Spinal cord (tissue), 10 donors: ENCODE measurements at places on chromosomes 12 and 14. TPM values are rescaled to one million over a fixed set of nuclear protein-coding genes. Genes with fewer than 3 reads are reported as not detected.

GRCh38 chr12:80939231-80939950 lies 1.7 kb upstream of the LIN7A start:
- DNase-seq, result no peak

DNA sequence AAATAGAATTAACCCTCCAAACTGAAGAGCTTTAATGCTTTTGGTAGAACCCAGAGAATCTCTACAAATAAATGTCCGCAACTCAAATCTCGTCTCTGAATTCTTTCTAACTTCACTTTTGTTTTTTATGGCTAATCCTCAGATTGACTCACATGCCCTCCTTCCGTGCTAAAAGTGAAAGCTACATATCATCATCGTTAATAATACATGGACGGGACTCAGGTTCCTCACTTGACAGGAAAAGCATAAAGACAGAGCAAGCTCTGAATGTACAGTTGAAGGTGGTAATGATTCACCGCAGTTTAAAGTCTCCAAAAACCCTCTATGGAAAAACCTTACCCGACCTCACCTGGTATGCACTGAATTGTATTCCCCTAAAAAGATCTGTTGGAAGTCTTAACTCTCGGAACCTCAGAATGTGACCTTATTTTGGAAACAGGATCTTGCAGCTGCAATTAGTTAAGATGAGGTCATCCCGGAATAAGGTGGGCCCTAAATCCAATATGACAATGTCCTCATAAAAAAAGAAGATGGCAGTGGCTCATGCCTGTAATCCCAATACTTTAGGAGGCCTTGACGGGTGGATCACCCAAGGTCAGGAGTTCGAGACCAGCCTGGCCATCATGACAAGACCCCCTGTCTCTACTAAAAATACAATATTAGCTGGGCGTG lies 147.4 kb upstream of the FOXN3 start:
- no peak for DNase-seq

GRCh38 chr14:59362513-59362912 lies 102.7 kb downstream of the GPR135 start:
- DNase-seq, result no peak

- no peak for DNase-seq
These were observed 101.1 kb downstream of the DAD1 start for GRCh38 chr14:22487941-22488340.

DNA sequence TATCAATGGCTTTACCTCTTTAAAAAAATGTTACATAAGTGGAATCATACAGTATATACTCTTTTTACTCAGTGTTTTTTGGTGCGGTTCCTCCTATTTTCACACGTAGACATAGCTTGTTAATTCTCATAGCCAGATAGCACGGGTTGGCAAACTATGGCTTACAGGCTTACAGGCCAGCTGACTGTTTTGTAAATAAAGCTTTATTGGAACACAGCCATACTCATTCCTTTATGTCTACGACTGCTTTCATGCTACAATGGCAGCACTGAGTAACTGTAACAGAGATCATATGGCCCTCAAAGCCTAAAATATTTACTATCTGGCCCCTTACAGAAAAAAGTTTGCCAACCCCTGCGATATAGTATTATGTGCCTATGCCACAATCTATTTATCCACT lies 5.8 kb upstream of the DAAM1 start:
- DNase-seq, result no peak

DNA sequence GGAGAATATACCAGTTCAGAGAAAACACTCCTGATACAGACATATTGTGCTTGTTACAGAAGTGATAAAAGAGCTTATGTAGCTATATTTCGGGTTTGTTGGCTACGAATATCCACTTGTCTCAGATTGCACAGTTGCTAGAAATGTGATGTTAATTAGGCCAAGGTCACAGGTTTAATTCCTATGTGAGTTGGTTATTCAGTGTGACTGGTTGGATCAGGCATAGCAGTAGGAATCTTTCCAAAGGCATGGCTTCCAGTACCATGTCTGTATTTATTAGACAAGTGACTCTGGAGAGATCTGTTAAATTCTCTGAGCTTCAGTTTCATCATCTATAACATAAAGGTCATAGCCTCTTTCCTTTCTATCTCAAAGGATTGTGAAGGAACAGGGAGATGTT lies 152.7 kb upstream of the KITLG start:
- DNase-seq, result no peak

DNA sequence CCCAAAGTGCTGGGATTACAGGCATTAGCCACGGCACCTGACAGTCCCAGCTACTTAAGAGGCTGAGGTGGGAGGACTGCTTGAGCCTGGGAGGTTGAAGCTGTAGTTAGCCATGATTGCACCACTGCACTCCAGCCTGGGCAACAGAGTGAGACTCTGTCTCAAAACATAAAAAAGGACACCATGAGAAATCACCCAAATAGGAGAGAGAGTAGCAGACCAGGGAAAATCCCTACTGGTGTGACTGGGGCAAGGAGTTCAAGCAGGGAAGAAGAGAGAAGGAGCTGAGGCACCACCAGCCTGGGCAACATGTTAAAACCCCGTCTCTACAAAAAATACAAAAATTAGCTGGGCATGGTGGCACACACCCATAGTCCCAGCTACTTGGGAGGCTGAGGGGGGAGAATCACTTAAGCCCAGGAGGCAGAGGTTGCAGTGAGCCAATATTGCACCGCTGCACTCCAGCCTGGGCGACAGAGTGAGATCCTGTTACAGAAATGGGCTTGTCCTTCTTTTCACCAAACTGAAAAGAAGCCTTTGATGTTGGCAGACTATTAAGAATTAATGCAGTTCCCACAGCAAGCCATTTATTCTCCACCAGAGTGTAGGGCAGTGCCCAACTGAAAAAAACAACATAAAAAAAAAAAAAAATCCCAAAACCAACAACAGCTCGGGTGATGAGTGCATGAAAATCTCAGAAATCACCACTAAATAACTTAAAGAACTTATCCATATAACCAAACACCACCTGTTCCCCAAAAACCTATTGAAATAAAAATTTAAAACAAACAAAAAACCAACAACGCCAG lies 4.5 kb upstream of the SRSF9 start:
- no peak for DNase-seq

- no peak for DNase-seq
These were observed 13.3 kb upstream of the TBX3 start for GRCh38 chr12:114697243-114697716.

GRCh38 chr12:32176606-32177005 lies 70.0 kb downstream of the BICD1 start:
- no peak for DNase-seq

- DNase-seq, result no peak
These were observed 25.3 kb downstream of the VASH1 start for GRCh38 chr14:76786601-76787000.

DNA sequence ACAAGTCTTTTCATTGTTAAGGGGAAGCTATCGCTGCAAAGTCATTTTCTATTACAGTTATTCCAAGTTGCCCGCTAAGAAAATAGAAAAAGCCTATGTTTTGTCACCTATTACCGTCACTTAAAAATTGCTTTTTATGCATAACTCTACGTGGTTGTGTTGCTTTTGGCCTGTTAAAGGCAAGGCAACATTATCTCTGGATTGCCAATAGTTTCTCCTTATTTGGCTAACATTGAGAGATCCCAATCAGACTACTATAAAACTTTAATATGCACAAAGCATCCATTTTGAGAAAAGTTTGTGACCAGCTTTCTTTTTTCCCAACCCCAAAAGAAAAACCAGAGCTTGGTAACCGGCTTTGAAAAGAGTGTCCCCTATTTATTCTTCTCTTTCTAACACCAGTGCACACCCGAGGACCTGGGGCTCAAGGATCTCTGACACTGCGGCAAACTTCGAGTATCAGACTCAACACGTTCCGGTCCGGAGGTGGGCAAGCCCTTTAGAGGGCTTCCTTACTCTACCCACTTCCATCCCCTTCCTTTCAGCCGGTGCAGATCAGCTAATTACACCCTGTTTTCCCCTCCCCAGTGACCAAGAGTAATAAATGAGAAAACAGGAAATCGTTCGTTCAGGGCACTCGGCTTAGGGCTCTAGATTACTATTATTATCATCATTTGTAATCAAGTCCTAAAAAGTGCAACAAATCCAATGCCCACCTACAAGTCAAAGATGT lies 1.2 kb downstream of the PPP1R12A start:
- peak; percentile 38 for DNase-seq

DNA sequence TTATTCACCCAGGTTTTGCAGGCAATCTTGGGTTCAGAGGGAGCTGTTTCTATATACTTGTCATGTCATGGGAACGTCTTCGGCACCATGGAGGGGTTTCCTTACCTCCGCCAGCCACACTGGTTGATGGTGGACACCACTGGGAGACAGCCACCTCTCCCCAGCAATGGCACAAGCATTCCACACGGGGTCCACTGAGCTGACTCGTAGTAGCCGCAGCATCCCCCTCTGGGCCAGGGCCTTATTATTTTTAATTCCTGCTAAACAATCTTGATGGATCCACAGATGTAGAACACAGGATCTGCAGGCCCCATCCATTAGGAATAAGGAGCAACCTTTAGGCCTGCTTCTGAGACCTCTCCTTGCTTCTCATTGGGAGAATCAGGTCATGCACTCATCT lies 132.9 kb downstream of the DICER1 start:
- DNase-seq, result no peak

GRCh38 chr14:54192610-54193009 lies 204.2 kb upstream of the CDKN3 start:
- no peak for DNase-seq

GRCh38 chr14:86525673-86526072 lies 995.7 kb downstream of the FLRT2 start:
- no peak for DNase-seq

DNA sequence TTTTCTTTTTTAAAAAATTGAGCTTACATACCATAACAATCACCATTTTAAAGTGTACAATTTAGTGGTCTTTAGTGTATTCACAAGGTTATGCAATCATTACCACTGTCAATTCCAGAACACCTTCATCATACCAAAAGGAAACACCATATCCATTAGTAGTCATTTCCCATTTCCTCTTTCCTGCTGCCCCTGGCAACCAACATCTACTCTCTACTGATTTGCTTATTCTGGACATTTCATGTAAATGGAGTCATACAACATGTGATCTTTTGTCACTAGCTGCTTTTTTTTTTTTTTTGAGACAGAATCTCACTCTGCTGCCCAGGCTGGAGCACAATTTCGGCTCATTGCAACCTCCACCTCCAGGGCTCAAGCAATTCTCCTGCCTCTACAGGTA lies 66.8 kb upstream of the CFL2 start:
- no peak for DNase-seq

- peak; percentile 92 for DNase-seq
These were observed 107.5 kb upstream of the ATF7IP start for GRCh38 chr12:14257734-14258574.

DNA sequence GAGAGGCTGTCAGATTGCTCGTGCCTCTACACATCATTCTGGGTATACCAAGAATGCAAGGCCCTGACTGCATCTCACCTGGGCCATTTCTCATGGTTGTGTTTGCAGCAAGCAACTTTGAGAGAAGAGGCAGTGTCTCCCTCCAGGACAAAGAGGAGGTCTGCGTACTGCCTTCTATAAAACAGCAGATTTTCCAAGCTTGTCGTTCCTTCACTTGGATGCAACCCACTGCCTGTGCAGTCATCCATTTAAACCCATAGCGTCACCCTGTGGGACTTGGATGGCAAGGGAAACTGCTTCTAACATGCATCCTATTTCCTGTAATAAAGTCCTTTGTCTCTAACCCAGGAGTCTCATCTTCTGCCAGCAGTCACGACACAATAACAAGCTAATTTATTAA lies 1.3 kb downstream of the POMT2 start:
- DNase-seq, result no peak

GRCh38 chr12:25970916-25971653 lies 12.6 kb downstream of the RASSF8 start:
- no peak for DNase-seq

DNA sequence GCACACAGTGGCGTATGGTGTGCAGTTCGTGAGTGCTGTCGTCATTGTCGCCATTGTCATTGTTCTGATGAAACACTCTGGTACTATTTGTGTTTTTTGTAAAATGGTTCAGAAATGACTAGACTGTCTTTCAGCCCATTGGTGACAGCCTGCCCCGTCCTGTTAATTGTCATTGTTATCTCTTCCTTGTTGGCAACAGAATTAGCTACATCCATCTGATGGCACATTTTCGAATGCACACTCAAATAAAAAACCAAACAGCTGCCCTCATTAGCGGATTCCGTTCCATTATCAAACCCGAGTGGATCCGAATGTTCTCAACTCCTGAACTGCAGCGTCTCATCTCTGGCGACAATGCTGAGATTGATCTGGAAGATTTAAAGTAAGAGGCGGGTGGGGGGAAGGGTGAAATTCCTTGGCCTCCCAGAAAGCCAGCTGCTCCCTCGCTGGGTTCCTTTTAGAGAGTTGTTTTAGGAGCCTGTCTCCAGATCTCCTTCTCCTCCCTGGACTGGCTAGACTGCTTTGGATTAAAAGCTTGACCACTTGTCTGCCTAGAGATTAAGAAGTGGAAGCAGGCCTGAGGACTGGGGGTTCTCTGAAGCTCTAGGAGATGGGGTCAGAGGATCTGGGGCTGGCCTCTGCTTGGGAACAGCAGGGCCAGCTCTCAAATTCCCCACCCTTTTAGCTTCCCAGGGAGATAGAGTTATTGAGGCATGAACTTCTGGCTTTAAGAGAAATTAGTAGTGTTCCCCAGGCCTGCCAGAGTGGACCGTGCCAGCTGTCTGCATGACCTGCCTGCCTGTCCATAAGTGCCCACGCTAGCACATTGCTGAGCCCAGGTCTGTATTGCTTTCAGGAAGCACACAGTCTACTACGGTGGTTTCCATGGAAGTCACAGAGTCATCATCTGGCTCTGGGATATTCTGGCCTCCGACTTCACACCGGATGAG lies 43.3 kb downstream of the MMAB start:
- peak; percentile 70 for DNase-seq

DNA sequence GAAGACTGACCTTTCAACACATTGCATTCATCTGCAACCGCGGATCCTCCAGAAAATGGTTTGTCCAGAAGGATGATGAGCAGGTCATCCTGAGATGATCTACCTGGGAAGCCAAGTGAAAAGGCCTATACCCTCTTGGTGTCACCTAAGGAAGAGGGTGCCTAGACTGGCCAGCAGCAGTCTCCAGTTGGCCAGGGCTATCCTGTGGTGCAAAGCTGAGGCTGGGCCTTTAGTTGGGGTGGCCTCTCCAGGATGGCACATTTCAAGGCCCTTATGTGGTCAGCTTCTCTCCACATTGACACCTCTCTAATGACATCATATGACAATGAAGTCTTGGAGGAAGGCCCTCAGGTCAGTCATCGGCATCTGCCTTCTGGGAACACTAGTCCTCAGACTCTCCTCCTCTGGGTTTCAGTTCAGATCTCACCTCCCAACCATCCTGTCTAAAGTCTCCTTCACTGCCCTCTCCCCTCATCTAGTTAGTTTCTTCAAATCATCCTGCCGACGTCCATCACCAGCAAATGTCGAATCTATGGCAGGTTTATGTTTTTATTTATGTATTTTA lies 3.3 kb upstream of the SLC22A17 start:
- no peak for DNase-seq

- DNase-seq, result no peak
These were observed 67.0 kb upstream of the RD3L start for GRCh38 chr14:104009297-104009696.

- no peak for DNase-seq
These were observed 42.1 kb upstream of the TESC start for GRCh38 chr12:117141097-117141898.

The KLRC2 gene
- total RNA-seq, result 29.0 TPM

The ZDHHC22 gene
- total RNA-seq, result 11.5 TPM

The MYO1H gene
- not detected for total RNA-seq

The COCH gene
- total RNA-seq, result 17.1 TPM

The OR6C2 gene
- total RNA-seq, result not detected

The PRIMA1 gene
- total RNA-seq, result 5.7 TPM

The SERPINA10 gene
- not detected for total RNA-seq

The MYF5 gene
- total RNA-seq, result not detected

The KCNA5 gene
- total RNA-seq, result 2.9 TPM

The TRIM9 gene
- total RNA-seq, result 28.9 TPM

The DLGAP5 gene
- 13.3 TPM for total RNA-seq

The IRAK4 gene
- 18.5 TPM for total RNA-seq

The NINJ2 gene
- 5.4 TPM for total RNA-seq

The PPP1R1A gene
- total RNA-seq, result 9.4 TPM
